ENCODE measurements at places on chromosomes 1 and 21.

DNA sequence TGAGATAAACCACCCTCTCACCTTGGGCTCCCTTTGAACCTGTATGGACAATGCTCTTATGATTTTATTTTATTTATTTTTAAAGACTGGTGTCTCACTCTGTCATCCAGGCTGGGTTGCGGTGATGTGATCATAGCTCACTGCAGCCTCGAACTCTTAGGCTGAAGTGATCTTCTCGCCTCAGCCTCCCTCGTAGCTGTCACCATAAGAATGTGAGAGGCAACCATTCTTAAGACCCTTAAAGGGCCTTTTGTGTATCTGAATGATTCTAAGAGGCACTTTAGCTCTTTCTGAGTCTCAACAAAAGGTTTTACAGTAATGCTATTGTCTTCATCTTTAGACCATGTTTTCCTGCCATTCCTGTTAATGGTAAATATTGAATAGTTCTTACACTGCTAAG lies 67.0 kb downstream of the IVNS1ABP start:
- no peak for DNase-seq

GRCh38 chr1:203089001-203089650 lies 3.3 kb upstream of the MYOG start:
- DNase-seq: no peak

GRCh38 chr1:72178266-72178665 lies 104.1 kb downstream of the NEGR1 start:
- DNase-seq: no peak

DNA sequence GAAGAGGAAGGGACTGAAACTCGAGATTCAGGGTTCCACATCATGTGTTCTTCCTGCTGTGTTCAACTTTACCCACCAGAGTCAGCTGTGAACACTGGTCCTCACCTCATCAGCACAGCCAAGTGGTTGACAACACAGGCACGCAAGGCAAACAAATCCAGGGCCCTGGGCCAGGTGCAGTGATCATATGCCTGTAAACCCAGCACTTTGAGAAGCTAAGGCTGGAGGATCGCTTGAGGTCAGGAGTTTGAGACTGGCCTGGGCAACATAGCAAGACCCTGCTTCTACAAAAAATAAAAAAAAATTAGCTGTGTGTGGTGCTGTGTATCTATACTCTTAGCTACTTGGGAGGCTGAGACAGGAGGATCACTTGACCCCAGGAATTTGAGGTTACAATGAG lies 8.4 kb upstream of the XKR8 start:
- DNase-seq: no peak

DNA sequence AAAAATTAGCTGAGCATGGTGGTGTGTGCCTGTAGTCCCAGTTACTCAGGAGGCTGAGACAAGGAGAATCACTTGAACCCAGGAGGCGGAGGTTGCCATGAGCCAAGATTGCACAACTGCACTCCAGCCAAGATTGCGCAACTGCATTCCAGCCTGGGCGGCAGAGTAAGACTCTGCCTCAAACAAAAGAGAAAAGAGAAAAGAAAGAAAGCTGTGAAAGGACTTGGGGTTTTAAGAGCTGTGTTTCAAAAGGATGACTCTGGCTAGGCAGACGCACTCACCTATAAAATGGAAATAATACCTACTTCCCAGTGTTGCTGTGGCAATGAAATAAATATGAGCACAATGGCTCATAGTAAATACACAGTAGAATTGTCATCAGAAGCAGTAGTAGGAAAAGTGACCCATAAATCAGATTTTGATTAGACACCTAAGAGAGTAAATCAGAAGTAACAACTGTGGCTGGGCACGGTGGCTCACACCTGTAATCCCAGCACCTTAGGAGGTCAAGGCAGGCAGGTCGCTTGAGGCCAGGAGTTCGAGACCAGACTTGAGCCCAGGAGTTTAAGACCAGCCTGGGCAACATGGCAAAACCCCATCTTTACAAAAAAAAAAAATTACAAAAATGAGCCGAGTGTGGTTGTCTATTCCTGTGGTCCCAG lies 45.9 kb upstream of the PUM1 start:
- DNase-seq: no peak

DNA sequence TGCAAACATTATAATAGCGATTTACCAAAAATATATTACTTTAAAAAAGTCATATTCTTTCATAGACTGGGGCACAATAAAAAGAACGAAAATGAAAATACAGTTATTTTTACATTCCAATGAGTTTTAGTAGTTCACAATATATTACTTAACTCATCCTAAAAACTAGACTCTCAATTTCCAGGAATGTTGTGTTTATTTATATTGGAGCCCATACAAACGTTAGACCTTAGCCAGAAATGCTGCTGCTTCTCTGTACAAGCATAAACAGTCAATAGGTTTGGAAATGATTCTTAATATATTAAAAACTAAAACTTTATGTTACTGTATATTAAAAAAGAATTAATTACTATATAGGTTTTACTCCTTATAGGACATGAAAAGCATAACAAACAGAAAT lies 302.3 kb downstream of the BRINP3 start:
- no peak for DNase-seq

DNA sequence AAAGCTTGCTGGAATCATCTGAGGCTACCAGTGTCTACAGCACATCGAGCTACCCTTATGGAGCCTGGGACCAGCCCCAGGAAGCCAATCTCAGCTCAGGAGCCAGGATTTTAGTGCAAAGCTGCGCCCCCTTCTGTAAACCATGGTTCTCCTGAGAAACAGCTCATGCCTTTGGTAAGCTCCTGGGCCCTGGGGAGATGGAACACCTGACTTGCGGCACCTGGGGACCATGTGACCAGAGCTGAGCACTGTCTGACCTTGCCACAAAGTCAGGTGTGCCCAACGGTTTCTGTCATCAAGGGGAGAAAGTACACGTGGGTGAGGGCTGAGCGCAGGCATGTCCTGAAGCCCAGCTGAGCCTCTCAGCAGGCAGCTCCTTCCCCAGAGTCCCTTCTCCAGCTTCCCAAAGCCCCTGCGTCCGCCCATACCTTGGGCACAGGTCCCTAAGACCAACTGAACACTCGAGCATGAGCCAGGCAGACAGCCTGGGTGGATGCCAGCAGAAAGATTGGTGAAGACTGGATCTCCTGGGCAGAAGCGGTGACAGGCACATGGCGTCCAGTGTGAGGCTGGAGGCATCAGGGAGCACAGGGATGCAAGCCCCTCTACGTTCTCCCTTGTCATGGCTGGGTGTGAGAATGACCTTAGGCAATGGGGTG lies 57.9 kb upstream of the TENT5B start:
- DNase-seq: no peak

GRCh38 chr21:37079211-37079824 lies 6.3 kb downstream of the TTC3 start:
- DNase-seq: no peak

- DNase-seq: no peak
Observed at GRCh38 chr1:11158720-11159321, 30.3 kb upstream of the ANGPTL7 start.

DNA sequence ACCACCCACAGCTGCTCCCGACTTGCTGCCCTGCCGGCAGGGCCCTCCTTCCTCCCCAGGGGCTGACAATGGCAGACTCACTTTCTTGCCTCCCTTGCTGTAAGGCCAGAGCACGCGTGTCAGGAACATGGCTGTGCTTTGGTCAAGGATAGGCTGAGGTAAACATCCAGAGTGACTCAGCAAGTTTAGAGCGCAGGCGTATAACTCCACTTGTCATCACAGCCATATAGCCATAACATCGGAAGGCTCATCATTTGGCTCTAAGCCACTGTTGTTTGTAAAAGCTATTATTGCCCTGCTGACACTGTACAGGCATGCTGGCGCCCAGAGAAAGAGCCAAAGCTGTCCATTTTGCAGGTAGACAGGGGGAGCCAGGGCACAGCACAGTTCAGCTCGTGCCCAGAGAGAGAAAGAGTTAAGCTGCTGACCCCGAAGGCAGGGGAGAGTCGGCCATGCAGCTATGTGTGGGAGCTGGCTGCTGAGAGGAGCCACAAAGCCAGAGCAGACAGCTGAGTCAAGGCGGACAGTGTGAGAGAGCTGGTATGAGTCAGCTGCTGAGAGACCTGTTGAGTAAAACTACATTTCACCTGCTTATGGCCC lies 60.6 kb downstream of the GNG4 start:
- no peak for DNase-seq

DNA sequence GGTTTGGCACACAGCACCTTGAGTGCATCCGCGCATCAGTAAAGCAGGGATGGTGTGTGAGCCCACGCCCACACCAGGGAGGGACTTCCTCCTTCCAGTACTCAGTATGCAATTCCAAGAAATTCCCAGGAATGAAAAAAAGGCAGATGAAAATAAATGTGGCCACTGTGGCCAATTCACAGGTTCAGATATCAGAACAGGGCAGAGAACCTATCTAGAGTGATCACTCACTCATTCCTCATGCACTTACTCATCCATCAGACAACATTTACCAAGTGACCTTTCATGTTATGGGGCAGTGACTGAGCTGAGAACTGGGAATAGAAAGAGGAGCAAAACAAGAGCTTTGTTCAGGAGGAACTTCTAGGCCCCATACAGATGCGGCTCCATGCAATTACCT lies 113.7 kb downstream of the ZSCAN20 start:
- no peak for DNase-seq

DNA sequence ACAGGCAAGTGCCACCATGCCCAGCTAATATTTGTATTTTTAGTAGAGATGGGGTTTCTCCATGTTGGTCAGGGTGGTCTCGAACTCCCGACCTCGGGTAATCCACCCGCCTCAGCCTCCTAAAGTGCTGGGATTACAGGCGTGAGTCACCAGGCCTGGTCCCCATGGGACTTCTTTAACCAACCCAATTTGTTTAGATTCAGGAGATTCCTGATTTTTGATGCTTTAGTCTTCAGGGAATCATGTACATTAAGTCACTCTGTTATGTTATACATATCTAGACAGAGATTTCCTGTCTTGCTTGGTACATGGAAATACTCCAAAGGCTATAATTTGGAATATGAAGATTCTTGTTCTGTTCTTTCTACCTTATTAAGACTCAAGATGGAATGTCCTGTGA lies 202.4 kb upstream of the L1TD1 start:
- no peak for DNase-seq

GRCh38 chr1:8660411-8660828 lies 157.0 kb downstream of the RERE start:
- DNase-seq: no peak

DNA sequence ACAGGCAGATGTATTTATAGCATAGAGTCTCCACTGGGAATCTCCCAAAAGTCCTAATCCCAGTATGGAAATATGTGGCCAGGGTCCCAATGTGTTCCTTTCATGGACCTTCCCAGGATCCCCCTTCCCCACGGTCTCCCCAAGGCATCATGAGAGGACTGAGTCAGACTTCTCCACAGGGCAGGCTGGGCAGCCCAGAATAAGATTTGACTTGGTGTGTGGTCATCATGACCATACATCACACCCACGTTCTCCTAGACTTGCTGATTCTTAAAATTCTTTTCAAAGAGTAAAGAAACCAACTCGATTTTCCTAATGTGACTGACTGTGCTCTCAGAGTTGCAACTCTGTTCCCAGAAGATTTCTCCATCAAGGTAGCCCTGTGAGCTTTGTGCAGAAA lies 93.9 kb upstream of the CD34 start:
- no peak for DNase-seq

DNA sequence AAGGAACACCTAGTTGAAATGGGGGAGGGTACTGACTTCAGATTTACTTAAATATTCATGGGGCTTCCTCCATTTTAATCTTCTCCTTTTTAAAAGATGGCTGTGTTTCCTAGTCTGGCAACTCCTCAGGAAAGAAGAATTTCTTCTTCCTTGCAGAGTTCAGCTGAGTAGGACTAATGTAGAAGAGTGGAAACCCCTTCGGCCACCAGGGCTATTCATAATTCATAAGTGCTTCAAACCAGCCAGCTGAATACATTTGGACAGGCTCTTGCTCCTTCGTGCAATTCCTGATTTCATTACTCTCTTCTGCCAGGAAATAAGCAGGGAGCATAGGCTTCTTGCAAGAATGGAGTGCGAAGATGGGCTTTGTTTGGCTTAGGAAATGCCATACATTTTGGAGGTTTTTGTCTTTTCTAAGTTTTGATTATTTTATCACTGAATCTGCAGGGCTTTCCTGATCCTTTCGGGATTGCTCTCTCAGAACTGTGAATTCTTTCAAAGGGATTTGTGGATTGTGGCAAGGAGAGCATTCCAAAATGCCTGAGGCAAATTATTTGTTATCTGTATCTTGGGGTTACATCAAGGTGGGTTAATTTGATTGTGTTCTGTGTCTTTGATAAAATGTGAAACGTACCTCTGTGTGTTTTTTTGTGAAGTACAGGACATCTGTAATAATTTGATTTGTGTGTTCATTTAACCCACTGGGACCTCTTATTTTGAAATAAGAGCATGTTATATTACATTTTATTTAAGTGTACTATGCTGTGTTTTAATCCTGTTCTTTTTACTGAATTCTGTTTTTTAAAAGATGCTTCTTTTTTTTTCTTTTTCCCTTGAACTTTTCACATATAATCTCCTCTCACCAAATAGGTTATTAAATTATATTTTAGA lies 179.4 kb upstream of the SGIP1 start:
- no peak for DNase-seq

DNA sequence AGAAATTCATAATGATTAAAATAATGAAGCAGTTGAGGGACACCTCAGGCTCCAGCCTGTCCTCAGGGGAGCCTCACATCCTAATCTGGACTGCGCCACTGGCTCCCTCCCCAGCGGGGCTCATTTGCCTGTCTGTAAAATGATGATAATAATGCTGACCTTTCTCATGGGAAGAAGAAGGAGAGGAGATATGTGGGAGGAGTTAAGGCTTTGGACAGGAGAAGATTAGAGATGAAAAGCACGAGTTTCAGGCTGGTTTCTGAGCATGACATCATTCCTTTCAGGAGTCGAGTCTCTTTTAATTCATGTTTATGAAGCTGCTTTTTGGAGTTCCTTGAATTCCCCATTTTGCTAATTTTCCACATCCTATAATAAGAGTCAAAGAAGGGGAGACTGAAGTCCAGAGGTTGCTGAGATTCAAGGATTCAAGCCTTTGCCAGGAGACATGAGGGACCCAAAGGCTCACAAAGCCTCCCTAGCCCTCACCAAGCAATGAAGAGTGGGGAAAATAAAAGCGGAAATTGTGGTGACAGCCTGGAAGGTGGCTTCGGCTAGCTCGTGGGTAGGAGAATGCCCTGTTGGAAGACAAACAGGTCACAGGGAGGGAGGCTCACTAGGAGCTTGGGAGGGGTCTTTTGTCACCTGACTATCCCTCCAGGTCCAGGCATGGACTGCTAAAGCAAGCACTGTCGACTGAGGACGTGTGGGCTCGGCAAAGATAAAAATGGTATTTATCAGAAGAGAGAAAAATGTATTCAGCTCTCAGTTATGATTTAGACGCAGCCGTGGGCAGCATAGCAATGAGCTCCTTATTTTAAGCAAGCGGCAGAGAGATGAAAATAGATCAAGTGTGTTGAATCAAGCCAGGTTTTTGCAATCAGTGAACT lies 27.5 kb upstream of the STMN1 start:
- no peak for DNase-seq

DNA sequence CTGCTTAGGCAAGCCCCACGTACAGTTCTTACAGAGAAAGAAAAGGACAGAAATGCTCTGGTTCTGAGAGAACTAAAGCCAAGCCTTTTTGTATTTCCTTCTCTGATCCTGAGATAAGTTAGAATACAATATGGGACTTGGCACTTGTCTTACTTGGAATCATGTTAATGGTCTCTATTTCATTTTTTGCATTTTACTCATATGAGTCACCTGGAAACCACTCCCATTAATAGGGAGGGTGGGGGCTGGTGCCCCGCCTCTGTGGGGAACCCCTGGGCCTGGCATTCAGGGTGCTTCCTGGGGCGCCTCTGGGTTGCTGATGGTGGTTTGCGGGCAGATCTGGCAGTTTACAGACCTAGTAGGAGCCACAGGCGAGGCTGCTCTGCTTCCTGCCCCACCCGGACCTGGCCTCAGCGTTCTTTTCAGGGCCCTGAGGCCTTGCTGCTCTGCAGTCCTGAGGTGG lies 26.7 kb downstream of the TSPAN2 start:
- DNase-seq: peak; percentile 78
